ENCODE measurements at places on chromosomes 5 and 9.

GRCh38 chr5:102911973-102912372 is 156.9 kb downstream of the PAM start:
- DNase-seq, result no peak

- no peak for DNase-seq
These were observed 926.3 kb upstream of the ARRDC3 start for GRCh38 chr5:92309336-92309991.

- no peak for DNase-seq
These were observed 27.2 kb downstream of the AHRR start for GRCh38 chr5:348726-349125.

DNA sequence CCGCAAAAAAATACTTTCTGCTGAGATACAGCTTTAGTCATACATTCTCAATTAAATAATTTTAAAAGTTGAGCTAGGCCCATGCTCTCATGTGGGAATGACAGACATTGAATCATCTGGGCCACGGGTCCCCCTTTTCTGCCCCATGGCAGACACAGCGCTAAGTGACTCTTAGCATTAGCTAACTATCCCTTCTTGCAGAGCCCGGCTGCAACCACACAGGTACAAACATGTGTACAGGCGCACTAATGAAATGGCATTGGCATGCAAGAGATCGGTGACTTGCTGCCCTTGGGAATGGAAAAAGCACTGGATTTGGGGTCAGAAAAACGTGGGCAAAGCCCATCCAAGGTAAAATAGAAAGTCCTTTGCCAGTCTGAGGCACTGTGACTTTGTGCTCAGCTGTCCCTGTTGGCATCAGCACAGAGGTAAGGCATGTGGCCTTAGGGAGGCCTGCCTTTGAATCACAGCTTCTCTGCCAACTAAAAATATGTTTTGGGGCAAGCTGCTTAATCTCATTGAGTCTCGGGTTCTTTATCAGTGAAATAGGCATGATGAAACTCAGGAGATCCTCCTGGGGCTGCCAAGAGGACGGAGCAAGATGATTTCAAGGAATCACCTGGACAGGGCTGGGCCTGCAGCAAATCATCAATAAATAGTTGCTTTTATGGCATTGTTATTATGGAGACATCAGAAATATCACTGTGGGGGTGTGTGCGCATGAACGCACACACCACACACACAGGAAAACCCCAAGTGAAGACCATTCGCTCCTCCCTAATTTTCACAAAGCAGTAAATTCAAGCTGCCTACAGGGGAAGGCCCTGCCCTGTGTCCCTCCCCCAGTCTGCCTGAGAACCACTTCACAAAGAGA is 54.2 kb downstream of the WHRN start:
- DNase-seq, result no peak

DNA sequence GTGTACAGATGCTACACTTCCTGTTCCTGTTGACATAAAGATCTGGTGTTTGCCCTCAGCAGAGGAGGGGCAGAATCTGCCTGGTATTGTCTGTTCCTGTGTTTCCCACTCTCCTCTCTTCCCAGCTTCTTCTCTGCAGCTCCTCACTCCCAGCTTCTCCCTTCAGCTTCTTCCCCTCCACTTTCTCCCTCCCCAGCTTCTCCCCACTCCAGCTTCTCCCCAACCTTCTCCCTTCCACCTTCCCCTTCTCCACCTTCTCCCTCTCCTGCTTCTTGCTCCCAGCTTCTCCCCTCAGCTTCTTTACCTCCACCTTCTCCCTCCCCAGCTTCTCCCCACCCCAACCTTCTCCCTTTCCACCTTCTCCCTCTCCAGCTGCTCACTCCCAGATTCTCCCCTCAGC is 148.9 kb upstream of the IRX2 start:
- no peak for DNase-seq

- DNase-seq, result no peak
These were observed 123.9 kb downstream of the DOCK8 start for GRCh38 chr9:338602-339001.

GRCh38 chr9:135212961-135213360 is 125.5 kb downstream of the OLFM1 start:
- no peak for DNase-seq

- DNase-seq, result peak; percentile 9
These were observed 90.6 kb downstream of the LMX1B start for GRCh38 chr9:126704157-126704891.

- DNase-seq, result no peak
These were observed 195.7 kb downstream of the ZNF608 start for GRCh38 chr5:124550731-124551130.

DNA sequence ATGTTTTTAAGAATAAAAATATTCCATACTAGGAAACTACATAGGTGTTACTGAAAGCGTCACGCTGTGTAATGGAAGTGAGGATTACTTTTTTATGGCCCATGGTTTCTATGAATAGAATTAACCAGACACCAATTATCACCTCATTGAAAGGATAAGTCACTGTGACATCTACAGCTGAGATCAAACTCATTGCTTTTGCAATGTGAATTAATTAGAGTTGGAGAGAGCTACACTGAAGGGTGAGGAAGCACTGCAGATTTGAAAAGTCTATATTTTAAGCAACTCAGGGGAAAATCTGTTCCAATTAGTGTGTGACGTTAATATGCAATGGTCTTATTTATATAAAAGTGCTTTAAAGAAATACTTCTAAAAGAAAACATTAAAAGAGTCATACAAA is 1300.1 kb upstream of the DMAC1 start:
- DNase-seq, result no peak

DNA sequence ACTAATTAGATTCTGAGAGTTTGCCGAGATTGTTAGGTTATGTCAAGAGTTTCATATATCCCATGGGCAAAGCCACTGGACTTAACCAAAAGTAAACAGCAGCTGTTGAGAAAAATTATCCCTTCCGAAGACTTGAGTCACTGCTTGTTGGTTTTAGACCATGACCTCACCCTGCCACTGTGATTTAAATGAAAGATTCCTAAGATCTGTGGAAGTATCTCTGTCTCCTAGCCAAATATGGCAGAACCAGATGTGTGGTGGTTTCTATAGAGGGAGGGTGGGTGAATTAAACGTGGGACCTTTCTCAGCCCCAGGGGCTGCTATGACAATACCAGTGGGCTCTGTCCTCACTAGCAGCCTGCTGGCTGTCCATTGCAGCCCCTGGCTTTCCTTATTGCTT is 19.3 kb downstream of the DMRT3 start:
- DNase-seq, result no peak

- no peak for DNase-seq
These were observed 5.1 kb upstream of the AHRR start for GRCh38 chr5:316210-317085.

DNA sequence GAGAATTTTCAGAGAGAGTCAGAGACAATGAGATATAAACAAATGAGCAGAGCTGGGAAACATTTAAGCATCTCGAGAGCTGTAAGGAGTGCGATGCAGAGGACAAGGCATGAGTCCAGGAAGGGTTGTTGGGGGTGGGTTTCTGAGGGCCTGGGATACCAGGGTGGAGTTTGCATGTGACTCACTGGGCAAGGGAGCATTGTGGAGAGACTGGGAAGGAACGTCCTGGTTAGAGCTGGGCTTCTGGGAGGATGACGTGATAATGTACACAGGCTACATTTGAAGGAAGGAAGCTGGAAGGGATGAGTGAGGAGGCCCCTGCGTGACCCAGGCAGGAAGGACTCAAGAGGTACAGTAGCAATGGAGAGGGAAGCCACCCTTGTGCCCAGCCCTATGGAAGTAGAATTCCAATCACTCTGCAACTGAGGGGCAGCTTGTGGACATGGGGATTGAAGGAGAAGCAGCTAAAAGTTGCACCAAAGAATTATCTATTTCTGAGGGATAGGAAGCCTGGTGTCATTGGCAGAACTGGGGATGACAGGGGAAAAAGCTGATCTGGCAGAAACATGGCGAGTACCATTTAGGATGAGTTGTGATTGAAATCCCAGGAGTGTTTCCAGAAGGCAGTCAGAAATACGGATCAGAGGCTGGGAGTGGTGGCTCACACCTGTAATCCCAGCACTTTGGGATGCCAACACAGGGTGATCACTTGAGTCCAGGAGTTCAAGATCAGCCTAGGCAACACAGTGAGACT is 59.3 kb upstream of the AFAP1L1 start:
- DNase-seq, result no peak

DNA sequence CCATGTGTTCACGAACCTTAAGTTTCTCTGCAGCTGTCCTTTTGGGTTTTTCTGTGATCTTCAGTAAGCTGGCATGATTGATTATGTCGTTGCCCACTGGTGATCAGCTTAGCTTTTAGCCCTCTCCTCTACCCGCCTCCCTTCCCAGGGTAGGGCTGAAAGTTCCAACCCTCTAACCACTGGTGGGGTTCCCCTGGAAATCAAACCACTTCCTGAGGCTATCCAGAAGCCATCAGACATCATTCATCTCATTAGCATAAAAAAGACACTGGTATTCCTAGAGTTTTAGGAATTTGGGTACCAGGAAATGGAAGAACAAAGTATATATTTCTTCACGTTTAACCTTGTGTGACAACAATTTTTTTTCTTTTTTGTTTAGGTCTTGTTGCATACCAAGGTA is 29.8 kb downstream of the SPIN1 start:
- DNase-seq, result no peak

- no peak for DNase-seq
These were observed 47.9 kb downstream of the PRRT1B start for GRCh38 chr9:131593091-131593820.

- no peak for DNase-seq
These were observed 18.9 kb downstream of the ABO start for GRCh38 chr9:133256136-133256461.

DNA sequence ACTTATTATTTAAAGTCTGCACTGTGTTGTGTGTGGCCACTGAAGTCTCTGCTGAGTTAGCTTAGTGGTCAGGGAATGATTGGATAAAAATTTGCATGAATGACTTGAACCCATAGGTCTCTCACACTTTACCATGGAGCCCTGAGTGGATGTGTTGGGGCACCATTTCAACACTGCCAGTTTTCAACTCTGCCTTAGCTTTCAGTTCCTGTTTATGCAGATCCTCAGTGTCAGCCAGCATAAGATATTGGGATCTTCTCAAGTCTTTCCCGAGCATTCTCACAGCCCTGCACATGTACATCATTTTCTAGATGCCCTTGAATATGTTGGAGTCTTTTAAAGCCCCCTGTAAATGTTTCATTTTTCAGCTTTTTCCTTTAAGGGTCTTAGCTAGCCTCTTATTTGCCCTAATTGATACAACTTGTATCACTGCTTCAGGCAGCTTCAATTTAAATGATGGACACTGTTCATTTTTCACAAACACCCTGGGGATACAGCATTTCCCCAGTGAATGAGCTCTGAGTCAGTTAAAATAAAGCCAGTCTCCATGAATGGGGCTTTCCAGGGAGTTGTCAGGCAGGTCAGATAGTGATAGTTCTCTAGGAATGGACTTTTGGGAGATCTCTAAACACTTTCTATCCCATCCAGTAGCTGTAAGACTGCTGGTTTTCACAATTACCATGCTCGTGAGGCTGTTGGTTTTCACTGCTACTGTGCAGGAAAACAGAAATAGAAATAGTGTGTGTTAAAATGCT is 211.9 kb upstream of the PAPPA start:
- no peak for DNase-seq

- DNase-seq, result no peak
These were observed 393.6 kb upstream of the IZUMO3 start for GRCh38 chr9:24939109-24939850.
